Stimulated activated CD8-positive, alpha-beta memory T cell treated with anti-CD3 and anti-CD28 coated beads, Interleukin-7, amount 100 ng/mL, for 1 hour (primary cell): ENCODE measurements at places on chromosomes 2 and 18.

DNA sequence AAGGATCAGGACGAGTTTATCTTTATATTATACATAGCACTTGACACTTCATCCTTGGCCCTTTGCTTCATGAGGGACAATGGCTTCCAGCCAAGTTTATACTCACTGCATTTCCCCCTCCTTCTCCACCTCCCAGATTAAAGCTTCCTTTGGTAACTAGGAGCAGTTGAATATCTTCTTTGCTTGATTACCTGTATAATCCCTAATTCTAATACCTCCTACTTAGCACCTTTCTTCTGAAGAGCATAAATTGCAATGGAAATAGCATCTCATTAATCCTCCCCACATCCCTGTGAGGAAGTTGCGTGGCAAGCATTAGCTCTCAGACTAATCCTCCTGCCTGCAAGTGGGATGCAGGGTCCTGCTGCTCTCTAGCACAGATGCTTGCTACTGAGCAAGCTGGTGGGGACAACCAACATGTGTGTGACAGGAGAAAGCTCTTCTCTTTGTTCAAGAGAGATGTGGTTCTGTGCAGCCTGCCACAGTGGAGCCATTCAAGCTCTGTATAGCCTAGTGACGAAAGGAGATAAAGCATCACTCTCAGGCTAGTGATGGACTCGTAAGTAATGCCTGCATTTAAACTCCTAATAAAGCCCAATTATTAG, 19.1 kb downstream of the KLHL14 start:
- no peak for DNase-seq

GRCh38 chr2:15142069-15142689, 419.0 kb downstream of the NBAS start:
- DNase-seq, result peak; percentile 12

DNA sequence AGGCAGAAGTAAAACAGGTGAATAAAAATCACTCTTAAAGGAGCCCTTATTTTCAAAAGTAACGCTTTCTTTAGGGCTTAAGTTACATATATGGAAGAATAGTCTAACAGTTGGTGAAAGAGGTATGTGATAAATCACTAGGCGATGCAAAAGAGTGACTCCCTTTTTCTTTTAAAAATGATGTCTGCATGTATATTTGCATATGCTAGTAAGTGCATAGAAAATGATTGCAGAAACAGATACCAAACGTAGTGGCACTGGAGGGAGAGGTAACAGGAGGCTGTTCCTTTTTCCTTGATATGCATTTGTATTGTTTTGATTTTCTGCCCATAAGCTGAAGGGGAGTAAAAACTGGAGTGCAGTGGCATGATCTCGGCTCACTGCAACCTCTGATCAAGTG, 158.3 kb downstream of the PRPF40A start:
- no peak for DNase-seq

GRCh38 chr18:67783196-67783946, 266.9 kb upstream of the DSEL start:
- DNase-seq, result no peak

DNA sequence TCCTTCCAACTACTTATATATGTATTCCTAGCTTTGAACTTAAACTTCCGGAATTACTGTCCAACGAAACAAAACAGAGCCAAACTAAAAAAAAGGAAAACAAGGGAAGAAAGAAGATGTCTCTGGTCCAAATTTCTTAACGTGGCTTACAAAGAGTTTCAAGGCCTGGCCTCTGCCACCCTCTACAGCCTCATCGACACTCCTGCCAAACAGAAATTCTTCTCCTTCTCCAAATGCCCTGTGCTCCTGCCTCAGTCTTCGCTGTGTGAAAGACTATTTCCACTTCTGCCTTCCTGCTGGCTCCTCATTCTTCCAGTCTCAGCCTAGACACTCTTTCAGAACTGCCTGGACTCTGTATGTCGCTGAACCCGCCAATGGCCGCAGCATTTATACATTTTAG, 249.2 kb downstream of the TXNL1 start:
- DNase-seq, result no peak

DNA sequence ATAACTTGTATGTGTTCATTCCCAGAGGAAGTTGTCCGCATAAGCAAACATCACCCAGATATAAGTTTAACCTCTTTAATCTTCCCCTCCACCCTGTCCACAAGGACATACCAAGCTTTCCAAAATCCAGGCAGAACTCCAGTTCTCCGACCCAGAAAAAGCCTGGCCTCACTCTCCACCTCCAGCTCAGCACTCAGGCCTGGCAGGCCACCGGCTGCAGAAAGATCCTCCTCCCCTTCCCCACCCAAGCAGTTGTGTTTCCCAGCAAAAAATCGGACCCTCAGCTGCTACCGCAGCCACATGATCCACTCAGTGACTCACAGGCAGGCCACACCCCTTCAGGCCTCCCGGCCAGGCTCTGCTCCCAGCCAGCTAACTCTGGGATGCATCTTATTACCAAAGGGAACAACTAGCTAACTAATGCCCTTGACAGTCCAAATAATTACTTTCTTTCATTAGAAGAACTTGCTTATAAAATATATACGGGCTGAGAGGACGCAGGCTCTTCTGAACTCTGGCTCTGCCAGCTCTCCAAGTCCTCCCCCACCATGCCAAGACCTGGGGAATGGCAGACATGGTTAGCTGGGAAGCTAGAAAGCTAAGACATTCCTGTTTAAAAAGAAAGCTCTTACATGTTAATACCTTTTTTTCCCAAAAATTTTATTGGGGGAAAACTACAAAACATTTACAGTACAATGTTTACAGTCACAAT, 4.5 kb downstream of the ZFP36L2 start:
- DNase-seq, result no peak

GRCh38 chr2:102143450-102143985, 972 bp downstream of the IL1R1 start:
- no peak for DNase-seq
